ENCODE measurements at places on chromosomes 16 and 17.

GRCh38 chr17:47797797-47798196, 23.8 kb downstream of the OSBPL7 start:
- no peak for DNase-seq

DNA sequence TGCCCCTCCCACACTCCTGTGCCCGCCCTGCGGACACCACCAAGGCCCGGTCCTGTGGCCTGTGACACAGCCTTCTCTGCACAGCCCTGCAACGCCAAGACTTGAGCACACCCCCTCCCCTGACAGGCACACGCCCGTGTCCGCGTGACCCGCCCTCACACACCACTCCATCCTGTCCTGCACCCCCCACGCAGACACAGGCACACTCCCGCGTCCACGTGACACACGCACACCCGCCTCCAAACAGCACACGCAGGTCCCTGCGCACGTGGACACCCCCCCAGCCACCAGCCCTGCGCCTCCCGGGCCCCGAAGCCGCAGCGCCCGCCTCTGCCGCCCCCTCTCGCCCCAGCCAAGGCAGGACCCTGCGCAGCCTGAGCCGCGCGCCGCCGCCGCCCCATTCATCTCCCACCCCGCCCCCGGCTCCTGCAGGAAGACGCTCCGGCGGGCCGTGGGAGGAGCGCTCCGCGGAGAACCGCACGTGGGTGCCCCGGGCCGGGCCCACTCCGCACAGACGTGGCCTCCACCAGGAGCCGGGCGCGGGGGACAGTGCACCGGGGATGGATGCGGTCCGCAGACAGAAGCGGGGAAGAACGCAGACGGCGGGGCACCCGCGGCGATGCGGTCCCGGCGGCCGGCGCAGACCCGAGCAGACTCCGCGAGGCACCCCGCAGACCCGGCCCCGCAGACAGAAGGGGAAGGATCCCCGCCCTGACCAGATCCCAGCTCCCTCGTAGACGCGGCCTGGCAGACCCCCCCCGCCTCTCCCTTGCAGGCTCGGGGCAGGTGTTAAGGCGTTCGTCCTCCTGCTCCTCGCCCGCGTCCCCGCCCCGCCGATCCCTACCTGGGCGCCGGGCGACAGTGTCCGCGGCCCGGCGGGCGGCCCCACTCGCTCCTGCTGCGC, 506 bp downstream of the CAMKK1 start:
- DNase-seq = peak; percentile 78

DNA sequence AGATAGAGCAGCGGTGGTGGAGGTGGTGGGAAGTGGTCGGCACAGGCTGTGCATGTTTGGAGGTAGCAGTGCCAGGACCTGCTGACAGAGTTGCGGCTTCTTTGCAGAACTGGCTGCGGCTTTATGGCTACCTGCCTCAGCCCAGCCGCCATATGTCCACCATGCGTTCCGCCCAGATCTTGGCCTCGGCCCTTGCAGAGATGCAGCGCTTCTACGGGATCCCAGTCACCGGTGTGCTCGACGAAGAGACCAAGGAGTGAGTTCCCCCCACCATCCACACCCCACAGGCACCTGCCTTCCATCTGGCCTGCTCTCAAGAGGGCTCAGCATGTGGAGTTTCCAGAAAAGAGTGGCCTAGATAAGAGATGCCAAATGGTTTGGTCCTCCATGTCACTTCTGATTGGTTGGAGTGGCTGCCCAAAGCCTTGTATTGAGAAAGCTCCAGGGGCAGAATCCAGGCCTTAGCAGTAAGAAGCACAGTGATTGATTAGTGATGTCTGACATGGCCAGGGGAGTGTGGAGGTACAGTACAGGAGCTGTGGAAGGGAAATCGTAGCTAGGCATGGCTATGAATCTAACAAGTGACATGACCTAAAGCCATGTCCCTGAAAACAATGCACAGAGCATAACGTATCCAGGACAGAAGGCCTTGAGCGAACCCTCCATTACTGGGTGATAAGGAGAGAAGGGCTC, 12.0 kb downstream of the MMP15 start:
- no peak for DNase-seq

GRCh38 chr17:1347589-1348323, 52.3 kb downstream of the YWHAE start:
- DNase-seq = no peak

DNA sequence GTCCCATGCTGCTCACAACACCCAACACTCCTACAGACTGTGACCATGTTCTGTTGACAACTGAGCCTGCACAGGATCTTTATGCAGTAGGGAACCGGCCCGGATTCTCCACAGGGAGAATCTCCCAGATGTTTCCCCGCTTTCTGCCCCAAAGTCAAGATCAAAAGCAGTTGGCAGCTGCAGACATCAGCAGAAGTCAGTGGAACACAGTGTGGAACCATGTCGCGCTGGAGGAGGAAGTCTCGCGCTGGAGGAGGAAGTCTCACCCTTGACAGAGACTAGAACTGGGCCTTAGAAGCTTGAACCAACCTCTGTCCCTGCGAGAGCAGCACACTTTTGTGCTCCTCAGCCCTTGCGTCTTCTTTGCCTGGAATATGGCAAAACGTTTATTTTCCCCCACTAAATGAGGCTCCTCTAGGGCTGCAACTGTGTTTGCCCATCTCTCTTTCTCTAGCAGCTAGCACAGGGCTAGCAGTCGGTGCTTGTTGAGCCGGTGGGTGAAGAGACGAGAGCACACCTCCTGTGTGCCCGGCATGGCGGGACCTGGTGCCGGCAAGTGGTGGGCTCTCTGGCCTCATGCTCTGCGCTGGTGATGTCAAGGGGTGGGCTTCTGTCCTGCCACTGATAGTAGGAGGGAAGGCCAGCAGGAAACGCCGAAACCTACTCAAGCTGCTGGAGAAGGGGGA, 2.1 kb upstream of the MRC2 start:
- DNase-seq = no peak

DNA sequence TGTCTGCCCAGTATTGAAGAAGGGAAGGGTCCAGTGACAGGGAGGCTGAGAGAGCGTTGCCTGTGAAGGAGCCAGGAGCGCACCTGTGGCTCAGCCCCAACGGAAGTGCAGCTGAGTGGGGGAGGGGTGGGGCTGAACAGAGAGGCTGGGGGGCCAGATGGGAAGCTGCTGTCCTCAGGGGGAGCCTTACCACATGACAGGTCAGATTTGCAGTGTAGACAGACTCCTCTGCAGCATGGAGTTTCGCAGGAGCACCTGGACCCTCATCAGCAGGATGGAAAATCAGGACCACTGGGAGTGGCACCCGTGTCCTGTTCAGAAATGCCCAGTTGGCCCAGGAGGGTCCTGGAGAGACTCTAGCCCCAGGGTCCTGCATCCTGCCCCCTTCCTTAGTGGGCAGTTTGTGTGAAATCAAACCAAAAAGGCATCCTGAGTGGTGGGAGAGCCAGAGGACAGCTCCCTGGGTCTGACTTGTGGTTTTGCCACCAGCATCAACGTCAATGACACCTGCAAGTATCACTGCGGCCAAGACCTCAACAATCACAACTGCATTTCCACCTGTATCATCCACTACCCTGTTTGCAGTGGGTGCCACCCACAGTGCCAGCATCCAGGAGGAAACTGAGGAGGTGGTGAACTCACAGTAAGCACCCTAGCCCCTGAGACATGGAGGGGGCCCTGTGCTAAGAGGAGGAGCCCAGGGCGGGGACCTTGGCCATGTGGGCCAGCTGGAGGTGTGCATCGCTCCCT, 7.8 kb downstream of the CD300A start:
- no peak for DNase-seq

DNA sequence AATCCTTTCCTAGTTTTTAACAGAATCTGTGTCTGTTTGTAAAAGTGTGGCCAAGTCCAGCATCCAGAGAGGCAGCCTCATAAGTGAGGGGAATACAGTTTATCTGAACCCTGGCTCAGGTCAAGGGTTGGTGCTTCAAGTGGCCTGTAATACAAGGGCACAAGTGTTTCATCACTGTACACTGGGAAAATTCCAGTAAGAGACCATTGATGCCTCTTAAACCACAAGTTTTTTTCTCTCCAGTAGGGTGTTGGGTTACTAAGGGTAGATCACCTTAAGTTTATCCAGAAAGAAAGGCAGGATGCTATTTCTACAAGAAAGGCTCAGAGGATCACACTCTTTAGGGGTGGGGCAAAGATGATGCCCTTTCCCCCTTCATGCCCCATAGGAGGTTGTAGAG, 96.7 kb downstream of the CDYL2 start:
- DNase-seq = no peak

GRCh38 chr17:51103050-51103449, 17.6 kb downstream of the SPAG9 start:
- DNase-seq = no peak

GRCh38 chr16:10984509-10984908, 40.1 kb downstream of the CLEC16A start:
- no peak for DNase-seq

GRCh38 chr16:79918916-79919315, 318.4 kb upstream of the MAF start:
- no peak for DNase-seq

- DNase-seq = no peak
Measured at GRCh38 chr17:5621729-5622128, 37.4 kb upstream of the NLRP1 start.

GRCh38 chr16:67942200-67942509, 1.8 kb downstream of the LCAT start:
- DNase-seq = peak; percentile 43

GRCh38 chr17:73301369-73301768, 10.4 kb downstream of the CDC42EP4 start:
- DNase-seq = no peak

DNA sequence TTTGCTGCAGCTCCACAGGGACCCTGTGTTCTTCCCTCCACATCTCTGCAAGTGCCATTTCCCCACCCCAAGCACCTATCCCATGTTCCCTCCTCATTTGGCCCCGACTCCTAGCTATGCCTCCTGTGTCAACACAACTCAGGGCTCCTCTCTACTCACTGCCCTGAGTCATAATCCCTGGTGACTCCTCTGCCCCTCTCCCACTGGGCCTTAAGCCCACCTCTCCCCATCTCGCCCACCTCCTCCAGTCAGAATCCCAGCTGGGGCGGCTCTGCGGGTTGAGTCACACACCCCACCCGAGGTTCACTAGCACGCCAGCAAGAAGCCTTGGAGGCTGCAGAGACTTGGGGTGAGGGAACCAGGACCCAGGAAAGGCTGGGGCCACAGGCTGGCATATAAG, 346.2 kb downstream of the FOXL1 start:
- no peak for DNase-seq

- no peak for DNase-seq
Measured at GRCh38 chr17:43524945-43525575, 21.1 kb downstream of the ETV4 start.

GRCh38 chr16:2296661-2297505, 29.0 kb upstream of the RNPS1 start:
- DNase-seq = no peak

GRCh38 chr16:64627781-64628180, 494.1 kb downstream of the CDH11 start:
- no peak for DNase-seq

DNA sequence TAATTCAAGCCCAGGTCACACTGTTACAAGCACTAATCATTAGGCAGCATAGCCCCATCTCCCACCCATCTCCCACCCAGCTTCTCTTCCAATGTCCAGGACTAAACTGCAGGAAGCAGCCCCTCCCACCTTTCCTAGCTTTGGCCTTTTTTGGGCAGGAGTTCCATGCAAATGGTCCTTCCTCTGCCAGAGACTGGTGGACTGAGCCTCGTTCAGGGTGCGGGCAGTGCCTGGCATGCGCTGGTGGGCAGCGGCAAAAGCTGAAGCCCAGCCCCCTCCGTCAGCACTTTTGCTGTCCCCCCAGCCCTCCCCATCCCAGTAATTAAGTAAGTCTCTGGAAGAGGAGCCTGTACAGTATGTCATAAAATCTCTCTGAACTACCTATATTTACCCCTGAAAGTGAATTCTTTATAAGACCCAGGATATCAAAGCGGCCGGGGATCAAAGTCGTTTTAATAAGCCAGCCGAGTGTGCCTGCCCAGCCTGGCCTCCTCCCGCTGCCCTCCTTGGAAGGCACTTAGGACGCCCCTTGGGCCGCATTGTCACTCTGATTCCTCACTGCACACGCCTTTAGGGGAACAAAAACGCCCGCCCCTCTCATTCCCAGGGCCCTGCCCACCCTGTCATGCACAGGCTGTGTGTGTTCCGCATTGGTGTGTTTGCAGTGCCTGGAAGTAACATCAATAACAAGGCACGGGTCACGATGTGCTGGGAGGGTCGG, 109.9 kb downstream of the IRX5 start:
- no peak for DNase-seq

DNA sequence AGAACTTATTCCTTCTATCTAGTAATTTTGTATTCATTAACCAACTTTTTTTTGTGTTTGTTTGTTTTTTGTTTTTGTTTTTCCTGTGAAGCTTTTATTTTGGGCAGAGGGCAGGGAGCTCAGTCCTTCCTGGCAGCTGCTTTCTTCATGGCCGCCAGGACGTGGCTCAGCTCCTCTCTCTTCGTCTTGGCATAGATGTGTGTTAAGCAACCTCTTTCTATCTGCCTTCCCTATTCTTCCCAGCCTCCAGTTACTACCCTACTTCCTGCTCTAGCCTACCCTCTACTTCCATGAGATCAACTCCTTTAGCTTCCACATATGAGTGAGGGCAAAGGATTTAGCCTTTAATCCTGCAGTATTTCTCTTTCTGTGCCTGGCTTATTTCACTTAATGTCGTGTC, 8.2 kb upstream of the BRD7 start:
- DNase-seq = no peak

DNA sequence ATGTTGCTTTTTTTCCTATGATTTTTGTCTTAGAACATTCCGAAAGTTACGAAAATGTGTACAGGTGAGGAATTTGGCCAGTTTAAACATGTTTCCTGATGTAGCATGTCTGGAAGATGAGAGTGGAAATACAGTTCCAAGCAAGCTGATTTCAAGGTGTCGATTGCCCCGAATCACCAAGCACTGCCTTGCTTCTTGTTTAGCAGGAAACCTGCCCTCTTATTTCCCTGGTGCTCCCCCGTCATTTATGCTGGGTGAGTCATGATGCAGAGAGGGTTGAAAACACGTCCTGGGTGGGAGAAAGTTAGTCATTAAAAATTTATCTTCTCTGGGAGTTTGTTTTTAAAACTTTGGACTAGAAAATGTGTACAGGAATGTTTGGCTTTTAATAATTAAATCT, 608.6 kb upstream of the EEF2KMT start:
- DNase-seq = no peak

DNA sequence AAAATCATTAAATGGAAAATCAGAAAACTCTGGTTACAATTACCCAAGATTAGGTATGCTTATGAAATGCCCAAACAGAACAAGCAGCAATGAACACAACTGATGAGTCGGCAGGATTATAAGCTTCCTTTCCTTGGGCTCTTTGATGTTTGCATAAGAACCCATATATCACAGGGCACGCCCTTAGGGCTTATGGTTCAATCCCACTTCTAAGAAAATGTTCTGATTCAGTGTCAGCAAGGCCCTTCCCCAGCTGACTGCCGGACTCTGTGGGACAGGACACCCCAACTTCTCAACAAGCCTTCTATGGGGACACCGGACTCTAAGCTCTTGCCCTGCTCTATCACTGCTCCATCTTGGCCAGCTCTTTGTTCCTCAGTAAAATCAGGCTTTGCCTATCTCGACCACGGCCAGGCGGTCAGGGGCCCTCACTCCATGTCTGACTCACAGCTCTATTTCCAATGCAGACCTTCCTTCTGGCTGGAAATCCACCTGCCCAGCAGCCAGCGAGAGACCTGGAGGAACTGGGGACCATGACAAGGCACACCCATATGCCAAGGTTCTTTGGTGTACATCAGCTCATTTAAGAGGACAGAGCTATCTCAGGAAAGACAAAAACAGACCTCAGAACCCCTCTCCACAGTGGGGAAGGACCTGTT, 26.8 kb downstream of the LITAFD start:
- DNase-seq = no peak
